ENCODE measurements at places on chromosomes 2 and 18.

- DNase-seq = no peak
These were observed 1345.1 kb downstream of the SUCLG1 start for GRCh38 chr2:83113953-83114352.

- DNase-seq = no peak
These were observed 8.5 kb downstream of the MEIS1 start for GRCh38 chr2:66443186-66443978.

GRCh38 chr18:24795129-24795528 lies 334.7 kb downstream of the HRH4 start:
- DNase-seq = no peak

GRCh38 chr18:25352629-25353005 lies 651 bp upstream of the ZNF521 start:
- DNase-seq = no peak
